Stimulated activated CD8-positive, alpha-beta memory T cell treated with anti-CD3 and anti-CD28 coated beads, Interleukin-7, amount 100 ng/mL, for 1 hour (primary cell): ENCODE measurements at places on chromosomes 4 and X.

DNA sequence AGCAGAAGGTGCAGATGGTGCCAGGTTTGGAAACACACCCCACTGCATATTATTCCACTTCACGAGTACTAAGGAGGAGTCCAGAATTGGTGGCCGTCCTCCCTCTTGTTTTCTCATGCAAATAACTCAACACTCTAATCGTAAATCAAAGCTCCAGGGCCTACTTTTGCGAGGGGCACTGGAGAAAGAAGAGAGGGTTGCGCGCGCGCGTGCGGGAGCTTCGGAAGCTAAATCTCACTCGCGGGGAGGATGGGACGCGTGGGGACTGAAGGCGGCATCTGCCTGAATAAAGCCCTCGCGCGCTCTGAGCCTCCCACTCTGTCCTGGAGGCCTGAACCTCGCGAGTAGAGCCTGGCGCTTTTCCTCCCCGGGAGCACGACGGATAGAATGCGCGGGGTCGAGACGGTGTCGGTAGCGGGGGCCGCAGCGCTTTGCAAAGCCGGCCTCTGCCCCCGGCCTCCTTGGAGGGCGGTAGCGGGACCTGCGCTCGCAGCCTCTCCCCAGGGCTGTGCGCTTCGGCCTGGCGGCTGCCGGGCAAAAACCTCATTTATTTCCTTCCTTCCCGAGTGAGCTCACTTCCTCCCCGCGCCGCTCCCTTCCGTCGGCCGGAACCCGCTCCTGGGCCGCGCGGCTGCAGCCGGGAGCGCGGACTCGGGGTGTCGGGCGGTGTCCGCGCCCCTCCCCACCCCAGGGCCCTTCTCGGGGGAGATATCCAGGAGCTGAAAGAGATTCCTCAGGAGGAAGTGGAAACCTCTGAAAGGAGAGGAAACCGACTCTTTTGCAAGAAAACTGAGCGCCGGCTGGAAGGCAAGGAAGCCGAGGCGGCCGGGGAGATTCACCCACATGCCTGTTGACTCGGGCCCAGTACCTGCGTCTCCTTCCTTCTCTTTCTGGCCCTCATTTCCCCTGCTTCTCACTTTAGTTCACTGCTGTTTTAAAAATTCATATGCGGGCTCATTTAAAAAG lies 20.7 kb downstream of the HAND2 start:
- no peak for DNase-seq

- DNase-seq: no peak
Measured at GRCh38 chr4:67198727-67199126, 346.6 kb downstream of the CENPC start.

DNA sequence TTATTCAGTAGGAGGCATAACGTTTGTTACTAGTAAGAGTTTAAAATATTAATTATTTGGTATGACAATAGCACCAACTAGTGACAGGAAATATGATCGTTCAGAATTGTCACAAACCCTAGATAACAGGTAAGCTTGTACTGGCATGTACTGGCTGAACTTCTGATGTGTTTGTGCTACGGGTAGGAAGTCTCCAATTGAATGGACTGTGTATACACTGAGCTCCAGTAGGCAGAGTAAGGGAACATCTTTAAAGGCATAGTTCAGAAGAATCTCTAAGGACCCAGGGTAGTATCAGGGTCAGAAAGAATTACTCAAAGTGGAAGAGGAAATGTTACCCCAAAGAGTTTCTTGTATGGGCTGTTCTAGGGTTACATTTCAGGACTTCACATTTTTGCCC lies 230.4 kb downstream of the EDA2R start:
- DNase-seq: no peak

GRCh38 chrX:87526281-87526680 lies 8.7 kb downstream of the KLHL4 start:
- no peak for DNase-seq

DNA sequence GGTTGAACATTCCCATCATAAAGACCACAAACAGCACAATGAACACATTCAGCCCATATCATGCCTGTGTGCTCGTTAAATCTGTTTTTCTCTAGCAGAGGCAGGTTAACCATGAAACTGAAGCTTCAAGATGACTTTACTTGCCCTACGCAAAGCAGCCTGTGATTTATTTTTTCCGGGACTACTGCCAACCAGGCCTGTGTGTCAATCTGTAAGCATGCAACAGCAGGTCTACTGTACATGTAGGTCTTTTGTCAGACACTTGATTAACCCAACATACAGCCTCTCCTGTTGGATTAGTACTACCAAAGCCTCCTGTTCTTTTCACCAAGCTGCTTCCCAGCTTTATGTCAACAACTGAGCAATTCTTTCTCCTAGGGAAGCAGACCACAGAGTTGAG lies 85.5 kb upstream of the ACSL1 start:
- no peak for DNase-seq

- DNase-seq: no peak
Measured at GRCh38 chr4:126850286-126850685, 782.5 kb upstream of the INTU start.

DNA sequence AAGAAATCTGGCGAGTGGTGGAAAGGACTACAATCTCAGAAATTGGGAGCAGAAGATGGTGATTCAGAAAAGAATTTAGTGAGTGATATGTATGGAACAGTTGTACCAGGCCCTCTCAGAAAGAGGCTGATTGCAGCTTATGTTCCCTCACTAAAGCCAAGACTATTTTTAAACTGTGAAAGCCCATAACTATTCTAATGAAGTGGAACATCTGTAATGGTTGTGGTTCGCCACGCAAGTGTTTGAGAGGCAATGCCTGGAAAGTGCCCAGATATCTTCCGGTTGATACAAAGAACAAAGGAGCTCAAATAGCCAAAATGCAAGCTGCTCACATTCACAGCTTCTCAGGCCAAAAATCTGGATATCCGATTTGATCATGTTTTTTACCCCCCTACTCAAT lies 1250.7 kb downstream of the RAPGEF2 start:
- DNase-seq: no peak

GRCh38 chr4:90486346-90486745 lies 359.2 kb downstream of the CCSER1 start:
- no peak for DNase-seq

DNA sequence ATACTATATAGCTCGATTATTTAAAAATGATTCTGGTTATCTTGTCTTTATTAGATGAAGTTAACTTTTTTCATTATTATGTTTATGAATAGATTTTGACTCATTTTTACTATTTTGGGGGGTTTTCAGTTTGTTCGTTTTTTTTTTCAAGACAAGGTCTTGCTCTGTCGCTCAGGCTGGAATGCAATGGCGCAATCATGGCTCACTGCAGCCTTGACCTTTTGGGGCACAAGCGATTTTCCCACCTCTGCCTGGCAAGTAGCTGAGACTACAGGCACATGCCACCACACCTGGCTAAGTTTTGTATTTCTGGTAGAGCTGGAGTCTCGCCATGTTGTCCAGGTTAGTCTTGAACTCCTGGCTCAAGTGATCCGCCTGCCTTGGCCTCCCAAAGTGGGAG lies 24.9 kb upstream of the FOXR2 start:
- no peak for DNase-seq

DNA sequence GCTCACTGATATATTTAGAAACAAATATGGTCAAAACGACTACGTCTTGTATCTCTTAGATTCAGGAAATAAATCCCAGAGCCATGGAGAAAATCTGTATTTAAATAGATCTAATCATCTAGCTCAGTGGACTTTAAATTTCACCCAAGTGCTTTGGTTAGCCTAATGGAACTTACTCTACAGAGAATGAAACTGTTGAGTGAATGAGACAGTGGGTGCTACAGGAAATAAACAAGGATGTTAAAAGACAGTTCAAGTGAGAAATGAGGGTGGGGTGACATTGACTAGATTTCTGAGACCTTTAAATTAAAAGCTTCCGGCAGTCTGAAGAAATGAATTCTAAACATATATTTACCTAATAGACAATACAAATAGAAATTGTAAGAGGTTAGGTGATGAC lies 2197.0 kb downstream of the ARAP2 start:
- no peak for DNase-seq

DNA sequence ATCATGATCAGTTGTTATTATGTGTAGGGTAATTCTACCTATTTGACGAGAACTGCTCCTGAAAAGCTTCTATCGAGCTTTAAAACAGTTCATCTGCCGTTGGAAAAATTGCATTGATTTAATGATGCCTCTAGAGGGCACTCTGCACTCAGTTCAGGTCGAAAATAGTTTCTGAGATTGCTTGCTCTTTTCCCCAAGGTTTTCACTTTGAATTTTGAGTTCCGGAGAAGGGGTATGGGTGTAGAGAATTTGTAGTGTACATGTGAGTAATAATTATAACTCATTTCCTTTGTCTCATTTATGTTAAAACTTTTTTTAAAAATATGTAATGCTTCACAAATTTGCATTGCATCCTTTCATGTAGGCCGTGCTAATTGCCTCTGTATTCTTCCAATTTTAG lies 28.4 kb upstream of the TNIP3 start:
- DNase-seq: no peak

- DNase-seq: no peak
Measured at GRCh38 chrX:130109429-130110378, 593 bp downstream of the ELF4 start.
